ENCODE measurements at places on chromosomes 7 and 10. TPM values are rescaled to one million over a fixed set of nuclear protein-coding genes. Genes with fewer than 3 reads are reported as not detected.
A peak's percentile ranks its signal among the peaks of the same experiment; 100 is the strongest.

TSPAN14 gene
- 100 TPM for total RNA-seq

GHRHR gene
- total RNA-seq = not detected

DNA sequence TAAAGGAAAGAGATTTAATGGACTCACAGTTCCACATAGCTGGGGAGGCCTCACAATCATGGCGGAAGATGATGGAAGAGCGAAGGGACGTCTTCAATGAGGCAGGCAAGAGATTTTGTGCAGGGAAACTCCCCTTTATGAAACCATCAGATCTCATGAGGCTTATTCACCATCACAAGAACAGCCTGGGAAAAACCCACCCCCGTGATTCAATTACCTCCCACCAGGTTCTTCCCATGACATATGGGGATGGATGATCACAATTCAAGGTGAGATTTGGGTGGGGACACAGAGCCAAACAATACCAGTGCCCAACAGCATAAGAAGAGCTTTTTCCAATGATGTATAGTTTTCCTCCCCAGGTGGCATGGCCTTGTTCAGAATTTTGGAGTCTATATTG lies 11.2 kb upstream of the C7orf33 start:
- no peak for DNase-seq

GRCh38 chr7:6232534-6232933 lies 39.9 kb downstream of the CYTH3 start:
- peak; percentile 52 for DNase-seq

DNA sequence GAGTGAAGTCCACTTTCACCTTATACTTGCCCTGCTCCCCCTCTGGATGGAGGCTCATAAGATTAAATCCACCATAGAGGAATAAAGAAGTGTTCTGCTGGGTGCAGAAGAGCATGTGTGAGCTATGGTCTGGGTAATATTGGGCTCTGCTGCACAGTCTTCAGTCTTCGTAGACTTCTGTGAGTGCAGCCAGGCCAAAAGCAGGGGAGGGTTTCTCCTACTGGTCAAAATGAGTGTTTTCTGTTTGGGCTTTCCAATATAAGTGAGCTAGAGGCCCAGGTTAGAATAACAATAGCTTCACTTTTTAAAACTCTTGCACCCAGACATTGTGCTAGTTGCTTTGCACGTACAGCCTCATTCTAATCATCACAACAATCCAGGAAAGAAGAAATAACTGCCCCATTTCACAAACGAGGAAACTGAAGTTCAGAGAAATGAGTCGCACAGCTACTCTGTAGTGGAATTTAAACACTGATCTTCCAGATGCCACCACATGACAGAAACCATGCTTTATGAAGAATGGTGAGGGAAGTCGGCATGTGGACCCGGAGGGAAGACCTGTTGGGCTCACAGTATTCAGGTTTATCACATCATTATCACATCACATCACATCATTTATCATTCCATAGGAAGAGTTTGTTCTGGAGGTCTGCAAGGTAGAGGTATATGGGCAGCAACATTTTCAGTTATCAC lies 23.8 kb upstream of the MSMB start:
- no peak for DNase-seq

- DNase-seq = no peak
Observed at GRCh38 chr10:124294811-124295770, 123.6 kb downstream of the OAT start.

- no peak for DNase-seq
Observed at GRCh38 chr10:75688506-75689300, 257.3 kb downstream of the LRMDA start.

DNA sequence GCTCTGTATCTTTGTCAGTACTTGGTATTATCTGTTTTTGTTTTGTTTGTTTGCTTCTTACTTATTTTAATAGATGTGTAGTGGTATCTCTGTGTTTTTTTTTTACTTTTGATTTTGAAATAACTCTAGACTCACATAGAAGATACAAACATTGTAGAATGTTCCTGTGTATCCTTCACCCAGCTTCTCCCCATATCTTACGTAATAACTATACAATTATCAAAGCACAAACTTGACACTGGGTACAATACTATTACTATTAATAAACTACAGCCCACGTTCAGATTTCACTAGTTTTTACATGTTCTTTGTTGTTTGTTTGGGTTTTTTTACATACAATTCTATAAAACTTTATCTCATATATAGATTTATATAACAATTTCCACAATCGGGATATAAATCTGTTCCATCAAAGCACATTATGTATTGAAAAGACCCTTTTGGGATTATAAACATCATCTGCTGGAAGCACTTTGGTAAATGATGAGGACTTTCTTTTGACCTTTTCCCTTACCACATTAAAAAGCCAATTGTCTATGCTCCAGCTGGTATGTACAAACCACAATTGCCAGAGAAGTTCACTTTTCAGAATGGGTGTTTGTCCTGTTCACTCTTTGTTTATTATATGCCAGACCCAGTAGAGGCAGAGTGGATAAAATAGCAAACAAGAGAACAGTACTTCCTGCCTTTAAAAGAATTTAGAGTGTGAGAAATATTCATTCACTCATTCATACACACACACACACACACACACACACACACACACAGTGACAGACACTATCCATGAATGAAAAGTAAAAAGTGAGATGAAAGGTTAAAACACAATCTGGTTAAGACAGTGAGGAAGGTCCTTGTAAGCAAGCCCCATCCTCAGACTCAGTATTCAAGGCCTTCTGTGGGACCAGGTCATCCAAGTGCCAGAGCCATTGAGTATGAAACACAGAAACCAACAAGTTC lies 113.0 kb downstream of the SGMS1 start:
- no peak for DNase-seq

GRCh38 chr10:4033341-4033896 lies 248.4 kb upstream of the KLF6 start:
- no peak for DNase-seq

- no peak for DNase-seq
Observed at GRCh38 chr7:78620920-78621319, 822.3 kb downstream of the PHTF2 start.

- DNase-seq = no peak
Observed at GRCh38 chr10:92655426-92655825, 34.3 kb upstream of the HHEX start.

GRM8 gene
- not detected for total RNA-seq

DNA sequence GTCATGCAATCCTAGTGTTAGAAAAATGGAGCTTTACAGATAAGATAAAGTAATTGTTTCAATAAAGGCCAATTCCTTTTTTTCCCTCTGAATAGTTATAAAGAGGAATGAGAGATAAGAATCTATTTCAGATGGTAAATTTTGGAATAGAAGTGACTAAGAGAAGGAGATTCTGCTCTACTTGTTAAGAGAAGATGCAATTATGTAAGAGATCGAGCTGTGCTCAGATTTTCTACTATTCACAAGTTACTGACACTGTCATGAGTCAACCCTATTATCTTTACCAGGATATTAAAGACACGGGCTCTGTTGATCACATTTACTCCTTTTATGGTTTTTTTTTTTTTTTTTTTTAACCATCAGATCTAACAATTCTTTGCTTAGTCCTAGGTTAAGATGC lies 511.3 kb downstream of the ARL4A start:
- DNase-seq = no peak

GRCh38 chr10:35378541-35379210 lies 42.4 kb downstream of the CCNY start:
- no peak for DNase-seq

DNA sequence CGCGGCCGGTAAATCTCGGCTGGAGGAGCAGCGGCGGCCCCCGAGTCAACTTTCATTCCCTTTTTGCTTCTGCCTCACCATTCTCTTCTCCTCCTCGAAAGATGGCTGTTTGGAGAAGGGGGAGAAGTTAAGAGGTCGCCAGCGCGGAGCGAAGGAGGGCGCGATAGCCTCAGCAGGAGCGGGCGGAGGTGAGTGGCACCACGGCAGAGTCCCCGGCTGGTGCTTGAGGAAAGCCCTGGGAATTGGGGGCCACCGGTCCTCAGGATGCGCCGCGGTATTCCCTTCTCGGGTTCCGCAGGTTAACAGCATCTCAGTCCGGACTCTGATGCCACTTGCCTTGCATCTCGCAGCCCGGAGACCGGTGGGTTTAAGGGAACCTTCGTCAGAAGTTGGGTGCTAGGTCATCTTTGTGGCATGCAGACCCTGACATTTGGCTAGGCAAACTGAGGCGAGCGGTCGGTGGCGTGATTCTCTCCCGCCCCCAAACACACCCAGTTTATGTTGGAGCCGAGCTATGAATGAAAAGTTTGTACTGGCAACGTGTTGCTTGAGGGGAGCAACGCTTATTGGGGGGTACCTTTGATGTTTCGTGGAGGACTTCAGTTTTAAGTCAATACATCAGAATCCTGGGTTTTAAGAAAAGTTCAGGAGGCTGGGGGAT lies 59.5 kb upstream of the PRPS1L1 start:
- no peak for DNase-seq

TMEM26 gene
- not detected for total RNA-seq

Measured in activated CD8-positive, alpha-beta memory T cell treated with anti-CD3 and anti-CD28 coated beads, Interleukin-2, amount 10 ng/mL, durations not matched to agents 7 days and 5 days (primary cell).